ENCODE measurements at places on chromosomes 11 and 22.

- DNase-seq = no peak
These were observed 21.8 kb upstream of the CSF2RB start for GRCh38 chr22:36891646-36892045.

DNA sequence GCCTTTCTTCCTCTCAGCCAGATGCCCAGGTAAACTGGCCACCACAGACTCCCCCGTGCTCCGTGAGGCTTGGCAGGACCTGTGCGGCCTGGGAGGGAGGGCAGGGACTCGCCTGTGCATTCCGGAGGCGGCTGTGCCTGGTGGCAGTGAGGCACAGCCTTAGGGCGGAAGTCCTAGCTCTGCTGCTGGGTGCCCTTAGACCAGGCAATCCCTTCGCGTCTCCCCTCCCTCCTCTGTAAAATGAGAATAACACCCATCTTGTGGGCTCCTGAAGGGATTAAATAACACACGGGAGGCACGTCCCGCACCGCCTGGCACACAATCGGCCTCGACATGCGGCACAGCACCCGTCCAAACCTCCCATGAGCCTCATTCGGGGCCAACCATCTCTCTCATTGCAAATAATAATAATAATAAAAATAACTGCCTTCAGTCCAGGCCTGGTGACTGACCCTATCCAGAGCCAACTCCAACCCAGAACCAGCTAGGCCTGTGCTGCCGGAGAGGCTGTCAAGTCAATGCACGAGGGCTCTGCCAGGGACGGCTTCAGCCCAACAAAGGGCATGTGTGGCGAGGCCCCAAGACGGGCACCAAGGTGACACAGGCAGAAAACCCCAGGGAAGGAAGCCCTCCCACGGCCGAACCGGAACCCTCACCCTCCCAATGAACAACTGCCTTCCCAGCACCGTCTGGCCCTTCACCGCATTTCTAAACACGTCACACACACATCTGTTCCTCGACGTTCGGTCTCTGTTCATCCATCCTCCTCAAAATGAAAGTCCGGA lies 8.2 kb downstream of the LTO1 start:
- no peak for DNase-seq

DNA sequence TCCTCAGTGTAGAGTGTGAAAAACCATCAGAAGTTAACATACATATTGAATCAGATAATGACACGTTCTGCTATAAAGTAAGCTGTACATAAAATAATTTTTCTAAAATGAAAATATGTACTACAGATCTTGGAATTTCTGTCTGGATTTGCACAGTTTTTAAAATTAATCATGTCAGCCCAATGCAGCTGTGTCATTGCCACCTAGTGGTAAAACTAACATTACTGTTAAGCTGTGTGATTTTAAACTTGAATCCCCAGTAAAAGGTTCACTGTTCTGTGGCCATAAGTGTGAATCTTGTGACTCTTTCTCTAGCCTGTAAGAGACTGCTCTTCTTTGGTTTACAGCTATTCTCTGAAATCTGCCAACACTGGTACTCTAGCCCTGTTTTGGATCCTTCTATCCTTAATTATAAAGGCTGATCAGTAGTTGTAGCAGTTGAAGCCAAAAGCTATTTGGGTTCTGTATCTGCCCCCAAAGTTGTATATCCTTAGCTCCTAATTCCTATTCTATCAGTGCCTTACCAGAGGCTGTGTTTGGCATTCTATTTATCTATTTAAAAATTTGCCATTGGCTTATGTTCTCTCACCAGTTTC lies 4.0 kb downstream of the JRKL start:
- DNase-seq = no peak

DNA sequence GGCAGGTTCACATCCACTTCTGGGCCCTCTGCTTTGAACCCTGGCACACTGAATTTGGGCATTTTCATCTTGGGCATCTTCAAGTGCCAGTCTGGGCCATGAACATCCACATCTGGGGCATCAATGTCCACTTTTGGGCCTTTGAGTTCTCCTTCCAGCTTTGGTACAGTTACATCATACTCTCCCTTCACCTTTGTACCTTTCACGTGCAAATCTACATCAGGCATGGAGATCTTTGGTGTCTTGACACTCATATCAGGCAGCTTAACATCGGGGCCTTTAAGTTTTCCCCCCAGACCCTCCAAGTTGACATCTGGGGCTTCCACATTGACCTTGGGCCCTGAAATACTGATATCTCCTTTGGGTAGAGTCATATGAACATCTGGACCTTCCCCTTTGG lies 14.5 kb downstream of the AHNAK start:
- no peak for DNase-seq

- no peak for DNase-seq
These were observed 59.8 kb downstream of the UVRAG start for GRCh38 chr11:75874684-75875341.

Measured in natural killer cell treated with Interleukin-12 subunit alpha and Interleukin-12 subunit beta and Interleukin-15 and Interleukin-18, amount 100 ng/mL, for 72 hours (primary cell).